Ureter (tissue), 1 donor: ENCODE measurements at places on chromosomes 13 and 19. TPM values are rescaled to one million over a fixed set of nuclear protein-coding genes. Genes with fewer than 3 reads are reported as not detected.

GRCh38 chr13:66265371-66265770, 964.8 kb downstream of the PCDH9 start:
- DNase-seq: no peak

- DNase-seq: no peak
These were observed 537.2 kb downstream of the LIG4 start for GRCh38 chr13:107678075-107678689.

GRCh38 chr19:11971041-11971440, 6.2 kb downstream of the ZNF763 start:
- DNase-seq: no peak

DNA sequence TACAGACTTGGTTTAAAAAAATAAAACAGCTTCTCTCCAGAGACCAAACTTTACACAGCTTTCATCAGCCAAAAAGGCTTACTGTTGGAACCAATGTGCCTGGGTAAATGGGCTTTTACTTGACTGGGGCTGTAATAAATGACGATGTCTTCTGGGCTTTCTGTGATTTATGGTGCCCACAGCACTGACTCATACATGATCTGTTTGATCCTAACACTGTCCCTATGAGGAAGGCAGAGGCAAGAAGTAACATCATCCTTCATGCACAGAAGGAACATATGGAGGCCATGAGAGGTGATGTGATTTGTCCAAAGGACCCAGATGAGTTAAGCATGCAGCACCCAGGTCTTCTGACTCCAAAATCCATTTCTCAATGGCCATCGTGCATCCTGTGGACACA, 77.4 kb downstream of the DOCK9 start:
- no peak for DNase-seq

- DNase-seq: no peak
These were observed 332.2 kb downstream of the OXGR1 start for GRCh38 chr13:96662036-96662435.

- no peak for DNase-seq
These were observed 52.2 kb downstream of the IRS2 start for GRCh38 chr13:109734002-109734785.

GRCh38 chr19:28492621-28493020, 720.3 kb downstream of the UQCRFS1 start:
- DNase-seq: no peak

- DNase-seq: no peak
These were observed 363.1 kb downstream of the FGF14 start for GRCh38 chr13:102038787-102039186.

- DNase-seq: no peak
These were observed 30.1 kb upstream of the USP12 start for GRCh38 chr13:27201661-27202060.

TMEM86B gene
- 6.4 TPM for total RNA-seq

ZNF285 gene
- total RNA-seq: 6.6 TPM

NRTN gene
- 1.0 TPM for total RNA-seq

ASF1B gene
- 1.5 TPM for total RNA-seq

ZNF208 gene
- total RNA-seq: 32.4 TPM

EBI3 gene
- 1.5 TPM for total RNA-seq

ODAD3 gene
- 0.78 TPM for total RNA-seq

TEAD2 gene
- 22.9 TPM for total RNA-seq

FFAR3 gene
- total RNA-seq: not detected
